ENCODE measurements at places on chromosomes 7 and 10.

- DNase-seq, result no peak
- H3K27me3 ChIP-seq, result peaks cover 3% of the 10 kb centered on the region
- H3K4me1 ChIP-seq, result no peaks in the 10 kb centered on the region
- no peaks in the 10 kb centered on the region for H3K36me3 ChIP-seq
Measured at GRCh38 chr10:67839951-67840350, 2.0 kb upstream of the DNAJC12 start.

- no peaks in the 10 kb centered on the region for H3K36me3 ChIP-seq
- H3K27me3 ChIP-seq, result no peaks in the 10 kb centered on the region
- peak overlapping the region; percentile 94 for H3K4me3 ChIP-seq
- H3K27ac ChIP-seq, result peak overlapping the region; percentile 96
Measured at GRCh38 chr7:32892521-32893206, 1.1 kb upstream of the KBTBD2 start.

DNA sequence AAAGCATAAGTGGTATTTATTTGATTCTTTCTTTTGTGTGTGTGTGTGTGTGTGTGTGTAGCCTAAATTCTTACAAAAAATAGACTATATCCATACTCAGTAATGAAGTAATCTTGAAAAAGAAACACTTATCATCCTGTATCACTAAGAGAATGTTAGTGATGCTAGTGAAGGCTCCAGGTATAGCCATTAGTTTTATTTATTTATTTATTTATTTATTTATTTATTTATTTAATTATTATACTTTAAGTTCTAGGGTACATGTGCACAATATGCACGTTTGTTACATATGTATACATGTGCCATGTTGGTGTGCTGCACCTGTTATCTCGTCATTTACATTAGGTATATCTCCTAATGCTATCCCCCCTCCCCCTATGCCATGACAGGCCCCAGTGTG is 436.0 kb downstream of the HTR7 start:
- DNase-seq, result no peak
- H3K36me3 ChIP-seq, result no peaks in the 10 kb centered on the region
- no peak overlapping the region for H3K4me3 ChIP-seq
- no peaks in the 10 kb centered on the region for H3K4me1 ChIP-seq
- H3K27me3 ChIP-seq, result no peaks in the 10 kb centered on the region
- no peak overlapping the region for H3K27ac ChIP-seq

DNA sequence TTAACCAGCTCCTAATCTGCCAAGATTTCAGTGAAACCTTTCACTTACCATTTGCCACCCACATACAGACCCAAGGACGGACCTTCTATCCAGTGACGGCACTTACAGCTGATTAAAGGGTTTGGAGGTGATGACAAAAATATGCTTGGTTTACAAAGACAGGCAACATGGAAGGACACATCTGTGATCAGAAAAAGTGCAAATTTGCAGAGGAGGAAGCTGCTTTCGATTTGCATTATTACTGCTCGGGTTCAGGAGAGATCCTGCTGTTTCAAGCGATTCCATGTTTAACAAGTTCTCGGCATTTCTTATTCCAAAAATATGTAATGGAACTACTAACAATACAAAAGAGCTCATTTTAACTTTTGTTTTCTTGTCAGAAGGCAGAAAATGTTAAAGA is 109.0 kb downstream of the JAZF1 start:
- no peak overlapping the region for H3K27ac ChIP-seq
- H3K36me3 ChIP-seq, result peaks cover 2% of the 10 kb centered on the region
- H3K27me3 ChIP-seq, result no peaks in the 10 kb centered on the region
- no peak for DNase-seq
- H3K4me1 ChIP-seq, result no peaks in the 10 kb centered on the region

DNA sequence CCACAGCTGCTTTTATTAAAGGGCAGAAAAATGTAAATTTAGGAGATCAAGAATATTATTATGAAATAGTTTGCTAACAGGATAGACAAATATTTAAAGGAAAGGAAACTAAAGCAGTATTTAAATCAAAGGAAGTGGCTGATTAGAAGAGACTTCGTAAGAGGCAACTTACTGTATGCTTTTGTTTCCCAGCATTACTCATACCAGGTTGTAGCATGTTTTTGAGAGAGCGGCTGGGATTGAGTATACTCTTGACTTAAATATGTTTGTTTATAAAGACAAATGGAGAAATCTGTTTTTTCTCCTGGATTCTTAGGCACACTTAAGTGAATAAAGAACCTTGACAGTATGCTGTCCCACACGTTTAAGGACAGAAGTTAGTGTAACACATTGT is 293.7 kb downstream of the ZNF248 start:
- no peak overlapping the region for H3K27ac ChIP-seq
- no peaks in the 10 kb centered on the region for H3K4me1 ChIP-seq
- H3K36me3 ChIP-seq, result no peaks in the 10 kb centered on the region
- no peak overlapping the region for H3K4me3 ChIP-seq

GRCh38 chr7:11252011-11252607 is 278.4 kb downstream of the PHF14 start:
- no peak overlapping the region for H3K27ac ChIP-seq
- no peak overlapping the region for H3K4me3 ChIP-seq
- H3K4me1 ChIP-seq, result no peaks in the 10 kb centered on the region
- DNase-seq, result no peak
- H3K27me3 ChIP-seq, result no peaks in the 10 kb centered on the region

GRCh38 chr7:70645876-70646351 is 486.0 kb upstream of the GALNT17 start:
- no peaks in the 10 kb centered on the region for H3K27me3 ChIP-seq
- DNase-seq, result no peak
- H3K36me3 ChIP-seq, result no peaks in the 10 kb centered on the region
- no peak overlapping the region for H3K4me3 ChIP-seq
- peak overlapping the region; percentile 12 for H3K27ac ChIP-seq
- peaks cover 28% of the 10 kb centered on the region for H3K4me1 ChIP-seq

GRCh38 chr7:47666164-47666862 is 84.4 kb upstream of the TNS3 start:
- no peak overlapping the region for H3K27ac ChIP-seq
- peaks cover 24% of the 10 kb centered on the region for H3K4me1 ChIP-seq
- DNase-seq, result no peak
- H3K4me3 ChIP-seq, result no peak overlapping the region
- H3K36me3 ChIP-seq, result no peaks in the 10 kb centered on the region

DNA sequence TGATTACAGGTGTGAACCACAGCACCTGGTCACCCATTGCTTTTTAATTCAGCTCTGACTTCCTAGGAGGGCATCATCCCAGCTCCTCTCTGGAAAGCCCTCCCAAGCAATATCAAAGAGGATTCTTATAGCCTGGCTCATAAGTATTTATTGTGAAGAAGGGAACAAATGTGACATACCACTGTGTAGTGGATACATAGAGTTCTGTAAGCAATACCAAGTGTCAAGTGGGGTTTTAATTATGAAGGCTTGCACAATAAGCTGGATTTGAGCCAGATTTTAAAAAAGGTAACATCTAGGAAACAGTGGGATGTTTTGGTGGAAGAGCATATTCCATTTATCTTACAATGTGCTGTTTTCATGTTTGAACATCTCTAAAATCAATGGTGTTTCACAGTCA is 19.0 kb upstream of the PRTFDC1 start:
- no peaks in the 10 kb centered on the region for H3K36me3 ChIP-seq
- peaks cover 3% of the 10 kb centered on the region for H3K27me3 ChIP-seq
- no peak overlapping the region for H3K4me3 ChIP-seq
- no peak overlapping the region for H3K27ac ChIP-seq
- no peak for DNase-seq

DNA sequence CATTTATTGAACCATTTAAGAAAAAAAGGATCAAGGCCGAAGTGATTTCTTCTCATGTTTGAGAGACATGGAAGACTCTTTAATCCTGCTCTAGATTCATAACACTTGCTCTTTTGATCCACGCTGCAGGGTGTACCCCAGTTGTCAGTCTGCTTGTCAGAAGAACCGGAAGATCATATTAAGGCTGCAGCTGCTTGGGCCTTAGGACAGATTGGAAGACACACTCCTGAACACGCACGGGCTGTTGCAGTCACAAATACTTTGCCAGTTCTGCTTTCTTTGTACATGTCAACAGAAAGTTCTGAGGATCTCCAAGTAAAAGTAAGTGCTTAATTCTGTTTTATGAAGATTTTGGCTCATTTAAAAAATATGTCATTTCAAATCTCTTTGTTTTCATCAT is 46.3 kb downstream of the SPAG6 start:
- no peak overlapping the region for H3K4me3 ChIP-seq
- no peak for DNase-seq
- no peak overlapping the region for H3K27ac ChIP-seq
- no peaks in the 10 kb centered on the region for H3K36me3 ChIP-seq
- no peaks in the 10 kb centered on the region for H3K4me1 ChIP-seq
- peaks cover 10% of the 10 kb centered on the region for H3K27me3 ChIP-seq

GRCh38 chr10:16713290-16713689 is 103.9 kb downstream of the RSU1 start:
- H3K4me3 ChIP-seq, result no peak overlapping the region
- peaks cover 4% of the 10 kb centered on the region for H3K4me1 ChIP-seq
- DNase-seq, result no peak
- no peak overlapping the region for H3K27ac ChIP-seq
- H3K27me3 ChIP-seq, result no peaks in the 10 kb centered on the region
- peaks cover 55% of the 10 kb centered on the region for H3K36me3 ChIP-seq

DNA sequence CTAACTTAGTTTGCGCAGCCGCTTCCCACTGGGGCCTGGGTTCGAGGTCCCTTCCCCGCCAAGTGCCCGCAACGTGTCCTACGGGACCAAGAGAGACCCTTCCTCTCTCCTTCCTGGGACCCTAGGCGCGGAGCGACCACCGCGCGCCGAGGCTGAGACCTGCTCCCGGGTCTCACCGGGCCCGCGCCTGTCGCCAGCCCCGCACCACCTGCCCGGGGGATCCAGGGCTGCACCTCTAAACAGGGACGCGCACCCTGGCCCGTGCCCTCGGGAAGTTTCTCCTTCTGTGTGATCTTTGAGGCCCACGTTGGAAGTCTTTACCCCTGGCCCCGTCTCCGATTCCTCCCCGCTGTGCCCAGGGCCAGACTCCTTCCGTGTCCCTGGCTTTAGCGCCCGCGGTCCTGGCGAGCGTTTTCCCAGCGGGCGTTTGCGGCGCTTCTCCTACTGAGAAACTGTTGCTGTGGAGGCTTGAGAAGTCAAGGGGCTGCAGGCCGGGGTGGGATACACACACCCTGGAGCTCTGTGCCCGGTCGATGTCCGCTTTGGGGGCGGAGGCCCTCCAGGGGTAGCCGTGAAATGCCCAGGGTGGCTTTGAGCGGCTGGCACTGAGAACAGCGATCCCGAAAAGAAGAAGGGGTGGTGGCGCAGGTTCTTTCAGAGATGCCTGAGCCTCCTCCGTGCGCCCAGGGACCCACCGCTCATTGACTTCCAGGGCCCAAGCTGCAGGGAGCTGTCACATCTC is 575 bp downstream of the PLPP4 start:
- no peaks in the 10 kb centered on the region for H3K4me1 ChIP-seq
- DNase-seq, result no peak

DNA sequence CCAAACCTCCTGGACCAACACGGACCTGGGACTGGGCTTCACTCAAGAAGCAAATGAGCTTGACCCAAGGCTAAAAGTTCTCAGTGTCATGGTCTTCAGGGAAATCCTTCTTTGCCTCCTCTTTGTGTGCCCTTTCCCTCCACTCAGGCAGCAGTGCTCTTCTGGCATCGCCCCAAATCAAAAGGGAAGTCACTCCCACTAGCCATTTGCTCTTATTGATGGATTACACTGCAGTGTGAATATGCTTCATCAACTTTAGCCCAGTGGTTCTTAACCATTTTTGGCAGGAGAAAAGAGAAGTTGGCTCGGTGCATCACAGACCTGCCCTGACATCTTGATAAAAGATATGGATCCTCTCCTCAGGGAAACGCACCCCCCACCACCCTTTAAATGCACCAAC is 19.2 kb upstream of the IKZF1 start:
- H3K4me1 ChIP-seq, result peaks cover 64% of the 10 kb centered on the region
- no peaks in the 10 kb centered on the region for H3K27me3 ChIP-seq
- DNase-seq, result no peak
- H3K4me3 ChIP-seq, result no peak overlapping the region
- H3K27ac ChIP-seq, result peak overlapping the region; percentile 60

- no peak for DNase-seq
Measured at GRCh38 chr10:70974351-70974901, 86.1 kb upstream of the PCBD1 start.

- no peaks in the 10 kb centered on the region for H3K4me1 ChIP-seq
- no peak overlapping the region for H3K27ac ChIP-seq
- H3K27me3 ChIP-seq, result no peaks in the 10 kb centered on the region
- DNase-seq, result no peak
- H3K36me3 ChIP-seq, result peaks cover 7% of the 10 kb centered on the region
Measured at GRCh38 chr10:17758200-17758599, 6.2 kb downstream of the TMEM236 start.

GRCh38 chr7:36291387-36292316 is 98.0 kb upstream of the ANLN start:
- H3K27me3 ChIP-seq, result peaks cover 3% of the 10 kb centered on the region
- peak; percentile 81 for DNase-seq
- peaks cover 22% of the 10 kb centered on the region for H3K4me1 ChIP-seq
- H3K4me3 ChIP-seq, result peak overlapping the region; percentile 75

- H3K36me3 ChIP-seq, result peaks cover 13% of the 10 kb centered on the region
- H3K27ac ChIP-seq, result peak overlapping the region; percentile 87
- H3K4me3 ChIP-seq, result peak overlapping the region; percentile 77
- peaks cover 20% of the 10 kb centered on the region for H3K4me1 ChIP-seq
- H3K27me3 ChIP-seq, result no peaks in the 10 kb centered on the region
- DNase-seq, result peak; percentile 54
Measured at GRCh38 chr7:149714910-149715471, 58.4 kb downstream of the ZNF467 start.

GRCh38 chr7:86942081-86942480 is 117.4 kb downstream of the ELAPOR2 start:
- DNase-seq, result no peak
- H3K27ac ChIP-seq, result no peak overlapping the region
- H3K27me3 ChIP-seq, result peaks cover 7% of the 10 kb centered on the region
- H3K4me3 ChIP-seq, result no peak overlapping the region

DNA sequence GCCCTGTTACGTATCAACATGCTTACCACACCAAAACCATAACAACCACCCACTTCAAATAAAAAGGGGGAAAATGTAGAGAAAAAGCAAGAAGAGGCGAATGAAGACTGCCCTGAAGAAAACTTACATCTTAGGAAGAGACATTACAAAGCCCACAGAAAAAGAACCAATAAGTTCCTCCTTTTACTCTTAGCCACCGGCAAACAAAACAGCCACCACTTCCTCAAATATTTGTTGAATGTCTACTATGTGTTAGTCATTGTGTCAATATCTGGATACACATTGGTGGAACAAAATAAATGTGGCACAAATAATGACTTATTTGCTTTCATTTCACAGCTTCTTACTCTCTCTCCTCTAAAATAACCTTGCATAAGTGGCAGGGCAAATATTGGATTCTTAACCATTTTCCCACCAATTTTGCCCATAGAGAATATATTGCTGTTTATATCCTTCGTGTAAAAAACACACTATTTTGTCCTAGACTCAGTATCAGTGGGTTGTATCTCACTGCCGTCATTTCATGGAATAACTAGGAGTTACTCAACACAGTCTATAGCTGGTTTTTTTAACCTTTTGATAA is 106.8 kb downstream of the ANK3 start:
- H3K4me1 ChIP-seq, result peaks cover 2% of the 10 kb centered on the region
- no peak overlapping the region for H3K4me3 ChIP-seq
- H3K36me3 ChIP-seq, result peaks cover 8% of the 10 kb centered on the region
- H3K27ac ChIP-seq, result no peak overlapping the region
- DNase-seq, result no peak
- no peaks in the 10 kb centered on the region for H3K27me3 ChIP-seq
